ENCODE measurements at places on chromosomes 16 and 17.

GRCh38 chr16:62583414-62583813 lies 547.2 kb upstream of the CDH8 start:
- no peak for DNase-seq

DNA sequence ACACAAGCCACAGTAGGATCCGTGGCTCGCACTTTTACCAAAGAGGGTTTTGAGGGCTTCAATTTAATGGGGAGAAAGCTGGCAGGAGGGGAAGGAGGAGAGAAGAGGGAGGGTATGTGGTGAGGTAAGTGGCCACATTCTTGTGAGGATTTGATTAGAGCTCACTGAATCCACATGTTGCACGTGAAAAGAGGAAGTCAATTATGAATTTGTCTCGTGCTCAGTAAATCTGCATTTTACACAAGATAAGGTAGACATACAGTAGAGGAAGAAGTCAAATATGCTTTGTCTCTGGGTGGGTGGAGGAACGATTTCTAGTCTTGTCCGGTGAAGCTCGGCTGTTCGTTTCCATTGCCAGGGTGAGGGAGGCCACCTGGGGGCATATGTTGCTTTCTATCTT lies 862 bp downstream of the ZNF232 start:
- DNase-seq, result no peak

GRCh38 chr17:71260366-71260940 lies 860.4 kb upstream of the SOX9 start:
- DNase-seq, result no peak

DNA sequence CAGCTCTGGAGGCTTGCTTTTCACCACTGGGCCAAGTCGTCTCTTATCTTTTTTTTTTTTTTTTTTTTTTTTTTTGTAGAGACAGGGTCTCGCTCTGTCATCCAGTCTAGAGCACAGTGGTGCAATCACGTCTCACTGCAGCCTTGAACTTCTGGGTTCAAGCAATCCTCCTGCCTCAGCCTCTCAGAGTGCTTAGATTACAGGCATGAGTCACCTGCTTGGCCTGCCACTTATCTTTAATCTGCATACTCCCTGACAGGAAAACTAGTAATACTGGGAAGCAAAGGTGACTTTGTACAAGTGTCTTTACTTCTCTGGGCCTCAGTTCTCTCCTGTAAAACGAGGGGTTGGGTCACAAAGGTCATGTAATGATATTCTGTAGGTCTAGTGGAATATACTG lies 15.0 kb downstream of the NTN1 start:
- DNase-seq, result no peak

Measured in activated CD8-positive, alpha-beta memory T cell treated with anti-CD3 and anti-CD28 coated beads for 24 hours (primary cell).